ENCODE measurements at places on chromosomes 12 and 14. TPM values are rescaled to one million over a fixed set of nuclear protein-coding genes. Genes with fewer than 3 reads are reported as not detected.

DNA sequence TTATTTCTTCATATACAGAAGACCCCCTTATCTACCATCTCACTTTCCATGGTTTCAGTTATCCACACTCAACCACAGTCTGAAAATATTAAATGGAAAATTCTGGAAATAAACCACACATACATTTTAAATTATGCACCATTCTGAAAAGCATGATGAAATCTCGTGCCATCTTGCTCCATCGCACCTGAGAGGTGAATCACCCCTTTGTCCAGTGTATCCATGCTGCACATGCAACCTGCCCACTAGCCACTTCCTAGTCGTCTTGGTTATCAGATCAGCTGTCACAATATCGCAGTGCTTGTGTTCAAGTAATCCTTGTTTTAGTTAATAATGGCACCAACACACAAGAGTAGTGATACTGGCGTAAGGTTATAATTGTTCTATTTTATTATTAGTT, 145.7 kb downstream of the C12orf42 start:
- no peak for DNase-seq

DNA sequence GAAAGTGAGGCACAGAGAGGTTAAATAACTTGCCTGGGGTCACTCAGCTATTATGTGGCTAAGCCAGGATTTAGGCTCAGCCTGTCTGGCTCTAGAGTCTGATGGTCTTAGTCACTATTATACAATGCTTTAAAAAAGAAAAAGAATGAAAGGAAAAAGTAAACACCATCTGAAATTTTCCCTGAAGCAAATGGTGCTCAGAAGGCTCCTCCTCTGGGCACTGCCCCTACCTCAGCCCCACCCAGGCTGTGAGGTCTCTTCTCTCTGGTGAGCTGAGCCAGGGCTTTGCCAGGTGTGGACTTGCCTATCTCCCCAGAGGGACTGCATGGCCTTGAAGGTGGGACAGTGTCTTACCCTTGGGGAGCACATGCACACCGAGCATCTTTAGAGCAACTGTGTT, 117.5 kb upstream of the DYRK2 start:
- DNase-seq: no peak

DNA sequence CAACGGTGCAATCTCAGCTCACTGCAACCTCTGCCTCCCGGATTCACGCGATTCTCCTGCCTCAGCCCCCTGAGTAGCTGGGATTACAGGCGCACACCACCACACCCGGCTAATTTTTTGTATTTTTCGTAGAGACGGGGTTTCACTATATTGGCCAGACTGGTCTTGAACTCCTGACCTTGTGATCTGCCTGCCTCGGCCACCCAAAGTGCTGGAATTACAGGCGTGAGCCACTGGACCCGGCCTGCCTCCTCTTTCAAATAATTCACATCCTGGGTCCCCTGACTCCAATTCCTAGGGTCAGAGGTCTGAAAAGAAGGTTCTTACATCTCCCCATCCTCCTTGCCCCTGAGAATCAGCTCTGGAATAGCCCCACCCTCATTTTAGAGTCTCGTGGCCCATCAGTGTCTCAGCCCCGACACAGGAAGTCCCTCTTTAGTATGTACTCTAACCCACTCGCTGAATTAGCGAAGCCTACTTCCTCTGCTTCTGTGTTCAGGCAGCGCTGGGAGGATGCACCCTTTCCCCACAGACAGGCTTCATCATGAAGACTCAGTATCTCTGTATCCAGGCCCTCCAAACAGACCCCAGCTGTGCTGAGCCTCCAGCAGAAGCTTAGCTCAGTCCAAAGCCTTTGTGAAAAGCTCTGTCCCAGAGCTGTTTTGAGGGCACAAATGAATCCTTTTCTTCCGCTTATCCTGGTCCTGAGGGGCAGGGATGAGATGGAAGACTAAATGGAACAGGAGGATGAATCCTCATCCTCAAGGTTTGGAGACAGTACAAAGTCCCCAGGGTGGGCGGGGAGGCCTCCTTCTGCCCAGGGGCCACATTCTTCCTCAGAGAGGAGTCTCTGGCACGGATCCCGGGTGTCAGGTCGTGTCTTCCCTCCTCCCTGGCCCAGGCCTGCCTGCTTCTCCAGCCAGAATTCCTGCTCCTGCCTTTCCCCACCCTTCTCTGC, 3.5 kb downstream of the LPAR5 start:
- DNase-seq: no peak

- DNase-seq: no peak
These were observed 847.9 kb upstream of the TMEM132C start for GRCh38 chr12:127419111-127419510.

GRCh38 chr14:55518391-55518790, 61.6 kb upstream of the KTN1 start:
- no peak for DNase-seq

DNA sequence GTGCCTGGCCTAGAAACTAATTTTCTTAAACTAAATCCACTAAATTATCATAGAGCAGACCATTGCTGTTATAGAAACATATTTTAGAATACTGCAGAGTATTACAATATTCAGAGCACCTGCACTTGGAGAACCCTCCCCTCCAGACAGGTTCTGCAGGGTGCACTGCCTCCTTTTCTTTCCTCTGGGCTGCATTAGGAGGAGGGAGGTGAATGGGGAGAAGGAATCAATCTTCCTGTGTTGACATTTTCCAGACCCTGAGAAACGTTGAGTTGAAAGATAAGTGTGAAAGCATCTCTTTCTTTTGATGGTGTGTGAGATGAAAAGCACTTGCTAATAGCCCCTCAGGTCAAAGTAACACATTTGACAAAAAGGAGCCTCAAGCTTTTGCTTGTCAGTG, 7.3 kb downstream of the SYNE2 start:
- no peak for DNase-seq

DNA sequence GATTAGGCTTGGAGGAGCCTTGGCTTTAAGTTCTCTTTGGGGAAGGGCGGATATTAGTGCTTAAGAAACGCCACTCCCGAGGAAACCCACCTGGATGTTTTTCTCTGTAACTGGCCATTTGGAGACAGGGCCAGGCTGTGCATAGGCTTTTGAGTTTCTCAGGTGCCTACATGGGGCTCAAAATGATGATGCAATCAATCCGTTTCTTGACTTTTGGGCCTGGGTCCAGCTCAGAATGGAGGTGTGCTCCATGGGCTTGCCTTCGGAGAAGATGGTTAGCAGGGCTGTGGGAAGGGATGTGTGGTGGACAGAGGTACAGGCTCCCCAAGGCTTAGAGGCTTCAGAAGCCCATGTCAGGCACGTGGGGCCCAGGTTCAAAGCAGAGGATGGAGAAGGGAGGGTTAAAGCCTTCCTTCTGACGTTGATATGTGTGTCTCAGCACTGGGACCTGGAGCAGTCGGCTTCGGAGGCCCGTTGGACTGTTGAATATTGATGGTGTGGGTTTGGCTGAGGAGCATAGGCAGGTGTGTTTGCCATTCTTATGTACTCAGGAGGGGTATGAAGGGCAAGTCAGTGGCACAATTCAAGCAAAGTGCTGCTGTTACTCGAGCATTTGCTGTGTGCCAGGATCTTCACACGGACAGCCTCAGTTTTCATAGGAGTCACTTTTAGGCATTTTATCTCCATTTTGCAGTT, 82.8 kb downstream of the SLC25A47 start:
- DNase-seq: no peak

DNA sequence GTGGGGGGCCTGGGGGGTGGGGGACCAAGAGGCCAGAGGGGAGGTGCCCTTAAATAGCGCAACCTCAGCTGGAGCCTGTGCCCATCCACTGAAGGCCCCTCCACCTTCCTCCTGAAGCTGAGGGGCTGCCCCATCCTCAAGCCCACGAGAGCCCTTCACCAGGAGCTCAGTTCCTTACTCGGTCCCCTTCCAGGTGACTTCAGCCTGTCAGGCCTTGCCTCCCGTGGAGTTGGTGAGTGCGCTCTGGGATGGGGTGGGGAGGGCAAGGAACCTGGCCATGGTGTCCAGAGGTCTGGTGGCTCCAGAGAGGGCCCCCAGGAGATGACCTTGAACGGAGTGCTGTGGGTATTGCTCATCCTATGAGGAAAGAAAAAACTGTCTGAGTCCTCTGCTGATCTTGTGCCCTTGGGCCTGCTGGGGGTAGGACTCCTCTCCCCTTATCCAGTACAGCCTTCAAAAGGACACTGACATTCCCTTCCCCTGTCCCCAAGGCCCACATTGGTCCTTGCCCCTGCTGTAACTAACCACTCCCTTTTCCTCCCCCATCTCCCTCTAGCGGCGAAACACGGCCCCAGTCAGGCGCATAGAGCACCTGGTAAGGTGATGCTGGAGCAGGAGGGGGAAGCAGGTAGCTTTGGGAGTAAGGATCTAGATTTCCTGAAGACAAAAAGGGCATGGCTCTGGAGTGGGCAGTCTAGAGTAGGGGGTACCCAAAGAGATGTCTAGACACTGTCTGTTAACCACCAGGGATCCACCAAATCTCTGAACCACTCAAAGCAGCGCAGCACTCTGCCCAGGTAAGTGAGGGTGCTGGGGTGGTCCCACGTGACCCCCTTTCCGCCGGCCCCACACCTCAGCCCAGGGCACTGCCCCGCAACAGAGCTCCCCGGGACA, 3.6 kb downstream of the TNS2 start:
- no peak for DNase-seq

DNA sequence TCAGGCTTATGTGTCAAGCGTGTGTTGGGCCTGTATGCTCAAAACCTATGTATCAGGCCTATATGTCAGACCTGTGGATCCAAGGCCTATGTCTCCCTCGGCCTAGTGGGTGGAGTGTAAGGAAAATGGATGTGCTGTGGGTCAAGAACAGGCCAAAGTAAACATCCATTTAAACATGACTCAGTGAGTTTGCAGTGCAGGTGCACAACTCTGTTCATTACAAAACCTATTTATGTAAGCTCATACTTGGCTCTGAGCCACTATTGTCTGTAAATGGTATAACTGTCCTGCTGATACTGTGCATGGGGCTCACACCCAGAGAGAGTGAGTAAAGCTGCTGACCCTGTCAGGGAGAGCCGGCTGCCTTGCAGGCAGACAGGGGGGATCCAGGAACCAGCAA, 249.7 kb upstream of the AVPR1A start:
- DNase-seq: no peak

- DNase-seq: no peak
These were observed 8.1 kb upstream of the CLMN start for GRCh38 chr14:95327558-95328374.

DNA sequence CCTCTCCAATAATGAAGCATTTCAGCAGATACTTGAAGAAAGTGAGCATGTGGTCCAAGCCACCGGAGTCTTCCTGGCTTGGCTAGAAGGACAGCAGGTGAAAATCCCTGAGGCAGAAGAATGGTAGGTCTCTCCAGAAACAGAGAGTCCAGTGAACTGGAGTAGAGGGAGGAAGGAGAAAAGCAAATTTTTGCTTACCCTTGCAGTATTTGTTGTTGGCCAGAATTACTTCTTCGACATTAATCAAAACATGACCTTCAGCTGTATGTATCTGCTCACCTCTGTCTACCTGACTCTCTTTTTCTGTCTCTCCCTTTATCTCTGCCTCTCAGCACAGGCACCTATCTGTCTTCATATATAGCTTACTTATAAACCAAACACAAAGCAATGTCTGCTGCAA, 208.9 kb downstream of the SYT1 start:
- DNase-seq: no peak

GRCh38 chr14:22839159-22839779, 2.9 kb downstream of the MMP14 start:
- no peak for DNase-seq

GRCh38 chr12:24088751-24089509, 139.5 kb upstream of the SOX5 start:
- DNase-seq: no peak

- no peak for DNase-seq
These were observed 1046.6 kb upstream of the USP15 start for GRCh38 chr12:61213646-61214045.

DNA sequence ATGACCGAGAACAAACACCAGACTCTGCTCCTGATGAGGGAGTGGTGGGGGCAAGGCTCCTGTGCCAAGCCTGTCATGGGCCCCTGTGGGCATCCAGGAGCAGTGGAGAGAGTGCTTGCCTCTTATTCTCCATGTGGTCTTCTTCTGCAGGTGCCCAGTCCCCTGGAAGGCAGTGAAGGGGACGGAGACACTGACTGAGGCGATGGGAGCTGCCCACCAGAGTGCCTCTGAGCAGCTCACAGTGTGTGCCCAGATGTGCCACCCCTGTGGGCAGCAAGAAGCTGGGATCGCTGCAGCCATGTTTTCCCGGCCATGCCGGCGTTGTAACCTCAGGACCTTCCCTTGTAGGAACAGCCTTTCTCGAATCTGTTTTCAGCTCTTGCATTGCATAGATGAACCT, 6.4 kb upstream of the EP400 start:
- no peak for DNase-seq

- peak; percentile 99 for DNase-seq
These were observed 44.0 kb upstream of the FRMD6 start for GRCh38 chr14:51607711-51608110.

DNA sequence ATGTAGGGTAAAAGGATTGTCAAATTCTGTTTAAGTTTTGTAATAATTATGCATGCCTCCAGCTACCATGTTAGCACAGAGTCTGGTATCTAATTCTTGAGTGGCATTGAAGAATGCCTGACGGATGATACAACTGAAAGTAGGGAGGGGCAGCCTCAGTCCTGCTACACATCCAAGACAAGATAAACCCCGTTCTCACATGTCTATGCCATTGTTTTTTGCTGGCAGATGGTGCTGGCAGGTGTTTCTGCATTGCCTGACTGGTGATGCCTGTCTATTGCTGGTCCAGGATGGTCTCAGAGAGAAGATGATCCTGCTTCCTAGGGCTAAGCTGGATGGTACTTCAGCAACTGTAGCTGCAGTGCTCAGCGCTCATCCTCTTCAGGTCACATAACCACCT, 245.8 kb upstream of the NAV3 start:
- no peak for DNase-seq

GRCh38 chr14:66383257-66383656, 102.9 kb upstream of the CCDC196 start:
- no peak for DNase-seq

The SLC39A5 gene
- polyA plus RNA-seq: not detected

The FOXG1 gene
- not detected for polyA plus RNA-seq

The SELPLG gene
- polyA plus RNA-seq: 8.1 TPM

The KRT83 gene
- polyA plus RNA-seq: 0.07 TPM

The R3HDM2 gene
- polyA plus RNA-seq: 27.4 TPM

The TDP1 gene
- polyA plus RNA-seq: 18.8 TPM

The DCN gene
- 944 TPM for polyA plus RNA-seq

The COX8C gene
- not detected for polyA plus RNA-seq

The CLEC1B gene
- polyA plus RNA-seq: not detected

The PRICKLE1 gene
- polyA plus RNA-seq: 19.9 TPM

The SLC4A8 gene
- polyA plus RNA-seq: 7.3 TPM

The ZFYVE1 gene
- polyA plus RNA-seq: 31.6 TPM

The TCL1B gene
- not detected for polyA plus RNA-seq

The GYS2 gene
- polyA plus RNA-seq: not detected

The OLR1 gene
- 6.9 TPM for polyA plus RNA-seq
